ENCODE measurements at places on chromosomes 2 and 18.
A peak's percentile ranks its signal among the peaks of the same experiment; 100 is the strongest.

GRCh38 chr18:50281972-50282520 lies 723 bp upstream of the MBD1 start:
- DNase-seq: no peak

DNA sequence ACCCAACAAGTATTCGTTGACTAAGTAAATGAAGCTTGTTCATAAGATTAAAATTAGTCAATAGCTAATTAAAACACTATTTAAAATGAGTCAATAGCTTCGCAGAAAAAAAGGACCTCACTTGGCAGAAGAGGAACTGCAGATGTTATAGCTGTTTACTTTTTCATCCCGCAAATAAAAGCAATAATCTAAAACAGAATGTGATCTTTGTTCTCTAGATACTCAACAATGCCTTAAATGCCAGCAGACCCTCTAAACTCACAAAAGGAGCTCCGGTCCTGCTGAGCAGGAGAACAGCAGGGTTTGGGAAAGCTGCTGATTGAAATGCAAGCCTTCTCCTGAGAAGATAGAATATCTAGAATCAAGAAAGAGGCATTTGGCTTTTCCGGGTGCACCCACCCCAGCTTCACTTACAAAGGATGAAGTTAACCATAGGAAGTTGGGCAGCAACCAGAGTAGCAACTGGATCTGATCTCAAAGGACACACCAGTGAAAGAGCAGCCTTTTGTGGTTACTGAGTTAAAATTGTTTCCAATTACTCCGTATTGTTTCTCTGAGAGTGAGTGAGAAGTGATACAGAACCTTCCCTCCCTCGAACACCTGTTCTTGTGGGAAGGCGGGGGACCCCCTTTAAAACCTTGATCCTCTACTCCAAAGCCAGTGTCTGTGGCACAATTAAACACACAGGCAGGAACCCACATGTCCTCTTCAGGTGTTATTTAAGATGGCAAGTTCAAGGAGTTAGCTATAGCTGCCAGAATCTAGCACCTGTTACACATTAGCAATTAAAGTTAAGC lies 6.8 kb downstream of the CCBE1 start:
- DNase-seq: no peak

GRCh38 chr2:176370467-176371171 lies 101.4 kb downstream of the MTX2 start:
- no peak for DNase-seq

DNA sequence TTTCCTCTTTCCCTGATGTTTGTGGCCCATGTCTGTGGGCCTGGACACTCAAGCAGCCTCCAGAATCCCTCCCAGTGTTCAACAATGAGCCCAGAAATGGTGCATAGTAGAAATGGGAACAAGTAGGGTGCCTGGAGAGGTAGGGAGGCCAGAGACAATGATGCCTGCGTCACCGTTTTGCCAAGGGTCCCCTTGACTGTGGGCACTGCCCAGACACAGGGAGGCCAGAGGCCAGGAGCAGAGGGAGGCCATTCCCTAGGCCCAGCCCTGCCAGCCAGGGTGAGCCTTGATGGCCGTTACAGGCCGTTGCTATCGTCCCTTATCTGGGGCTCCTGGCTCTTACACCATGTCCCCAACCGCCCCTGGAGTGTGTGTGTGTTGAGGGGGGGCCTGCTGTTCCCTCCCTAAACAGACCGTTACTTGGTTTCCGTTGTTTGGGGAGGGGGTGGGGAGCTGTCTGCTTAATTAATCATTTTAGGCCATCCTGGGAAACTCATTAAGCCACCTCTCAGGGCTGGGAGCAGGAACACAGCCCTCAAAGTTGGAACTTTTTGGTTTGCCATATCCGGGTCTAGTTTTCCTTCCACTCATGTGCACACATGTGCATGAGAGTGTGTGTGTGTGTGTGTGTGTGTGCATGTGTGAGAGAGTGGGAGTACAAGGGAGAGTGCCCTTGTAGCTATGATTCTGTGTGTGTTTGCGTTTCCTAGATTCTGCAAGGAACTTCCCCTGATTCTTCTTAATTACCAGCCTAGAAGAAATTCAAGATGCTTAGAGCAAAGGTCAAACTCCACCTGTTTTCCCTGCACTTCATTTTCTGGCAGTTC lies 135.2 kb upstream of the HAAO start:
- DNase-seq: no peak

DNA sequence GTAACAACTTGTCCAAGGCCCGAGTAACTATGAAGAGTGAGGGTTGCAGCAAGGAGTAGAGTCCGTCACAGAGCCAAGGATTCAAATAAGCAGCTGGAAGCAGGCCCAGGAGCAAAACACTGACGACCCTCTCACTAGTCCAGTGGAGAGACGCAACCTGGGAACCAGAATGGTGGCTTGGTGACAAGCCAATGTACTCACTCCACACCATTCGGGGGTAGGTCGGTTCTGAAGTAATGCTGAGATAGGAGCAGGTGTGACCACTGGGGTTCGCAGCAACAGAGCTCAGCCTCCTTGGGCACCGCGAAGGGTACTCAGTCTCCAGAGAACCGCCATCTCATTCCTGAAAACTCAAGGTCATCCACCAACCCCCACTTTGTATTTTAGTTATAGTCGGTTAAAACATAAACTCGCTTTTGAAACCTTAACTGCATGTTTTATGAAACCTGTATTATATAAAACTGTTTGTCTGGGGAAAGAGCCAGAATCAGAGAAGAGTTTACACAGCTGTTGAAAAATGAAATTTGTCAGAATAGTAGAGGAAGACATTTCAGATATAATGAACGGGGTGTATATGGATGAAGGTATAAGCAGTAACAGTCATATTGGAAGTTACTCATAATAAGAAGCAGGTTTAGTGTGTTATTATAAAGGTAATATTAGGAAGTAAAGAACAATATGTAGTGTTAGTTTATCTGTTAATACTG lies 8.6 kb downstream of the ANKRD62 start:
- DNase-seq: no peak

- DNase-seq: no peak
Measured at GRCh38 chr18:40810372-40810771, 1144.7 kb upstream of the PIK3C3 start.

DNA sequence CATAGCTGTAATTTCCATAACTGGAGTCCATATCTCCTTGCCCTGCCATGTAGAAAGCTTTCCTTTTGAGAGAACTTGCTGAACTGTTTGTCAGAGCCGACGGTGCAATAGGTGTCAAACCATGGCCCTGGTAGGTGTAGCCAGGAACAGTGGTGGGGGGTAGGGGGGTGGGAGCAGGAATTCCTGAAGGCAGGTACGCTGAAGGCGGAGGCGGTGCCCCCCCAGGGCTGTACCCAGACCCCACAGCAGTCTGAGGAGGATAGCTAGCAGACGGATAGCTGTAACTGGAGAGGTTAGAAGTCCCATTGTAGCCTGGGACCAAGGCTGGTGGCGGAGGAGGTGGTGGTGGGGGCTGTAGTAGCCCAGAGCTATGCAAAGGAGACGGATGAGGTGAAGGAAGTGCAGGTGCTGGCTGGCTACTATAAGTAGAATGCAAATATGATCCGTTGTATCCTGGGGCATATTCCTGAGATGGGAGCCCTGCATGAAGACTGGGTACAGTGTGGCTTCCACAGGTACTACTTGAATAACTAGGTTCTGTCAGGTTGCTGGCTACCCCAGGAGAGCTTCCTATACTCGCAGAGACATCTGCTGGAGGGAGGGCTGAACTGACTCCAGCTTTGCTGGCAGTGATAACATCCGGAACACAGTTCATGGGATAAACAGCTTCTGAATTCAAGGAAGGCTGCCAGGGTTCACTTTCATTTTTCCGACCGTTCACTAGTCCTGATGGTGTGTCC lies 124.8 kb downstream of the FIGN start:
- DNase-seq: no peak

DNA sequence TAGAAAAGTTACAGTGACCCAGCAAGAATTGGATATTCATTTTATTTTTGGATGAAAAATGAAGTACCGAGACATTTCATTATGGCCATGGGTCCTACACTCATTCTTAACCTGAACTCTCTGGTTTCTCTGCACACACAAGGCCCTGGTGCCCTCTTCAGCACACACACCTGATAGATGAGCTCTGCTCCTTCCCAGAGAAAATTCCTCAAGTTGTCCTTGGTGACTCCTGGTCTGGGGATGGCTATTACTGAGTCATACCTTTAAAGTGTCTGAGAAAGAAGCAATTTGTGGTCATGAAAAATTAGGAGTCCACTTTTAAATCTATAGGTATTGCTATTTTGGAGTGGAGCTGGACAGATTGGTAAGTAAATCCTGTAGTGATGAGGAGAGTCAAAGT lies 311.5 kb downstream of the CDH2 start:
- DNase-seq: no peak

DNA sequence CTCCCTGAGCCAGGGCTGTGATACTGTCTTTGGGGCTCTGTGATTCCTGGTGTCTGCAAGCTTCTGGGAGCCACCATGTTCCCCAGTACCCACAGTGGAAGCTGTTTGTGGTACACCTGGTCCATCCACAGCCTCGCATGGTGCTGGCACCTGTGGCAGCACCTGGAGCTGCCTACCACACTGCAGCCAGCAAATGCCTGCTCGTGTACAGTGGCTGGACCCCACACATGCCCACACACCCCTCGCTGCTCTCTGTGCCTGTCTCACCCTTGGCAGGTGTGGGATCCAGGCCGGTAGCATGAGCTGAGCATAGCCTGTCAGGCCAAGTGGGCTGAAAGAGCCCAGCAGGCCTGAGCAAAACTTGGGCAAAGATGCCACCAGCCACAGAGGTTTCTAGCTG lies 41.8 kb upstream of the CSRNP3 start:
- no peak for DNase-seq

DNA sequence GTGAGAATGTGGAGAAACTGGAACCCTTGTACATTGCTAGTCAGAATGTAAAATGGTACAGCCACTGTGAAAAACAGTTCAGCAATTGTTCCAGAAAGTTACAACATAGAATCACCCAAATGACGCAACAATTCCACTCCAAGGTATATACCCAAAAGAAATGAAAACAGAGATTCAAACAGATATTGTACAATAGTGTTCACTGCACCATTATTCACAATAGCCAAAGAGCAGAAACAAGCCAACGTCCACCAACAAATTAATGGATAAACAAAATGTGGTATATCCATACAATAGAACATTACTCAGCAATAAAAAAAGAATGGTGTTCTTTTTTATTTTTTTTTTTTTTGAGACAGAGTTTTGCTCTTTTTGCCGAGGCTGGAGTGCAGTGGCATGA lies 10.9 kb downstream of the CLASP1 start:
- no peak for DNase-seq

GRCh38 chr2:207015901-207016300 lies 76.6 kb downstream of the CPO start:
- peak; percentile 56 for DNase-seq

- DNase-seq: peak; percentile 73
Measured at GRCh38 chr2:37020212-37020886, 54.0 kb upstream of the STRN start.

- peak; percentile 26 for DNase-seq
Measured at GRCh38 chr2:145563741-145564615, 1044.1 kb upstream of the ZEB2 start.

- no peak for DNase-seq
Measured at GRCh38 chr2:172087207-172087779, 2.0 kb downstream of the DLX1 start.

DNA sequence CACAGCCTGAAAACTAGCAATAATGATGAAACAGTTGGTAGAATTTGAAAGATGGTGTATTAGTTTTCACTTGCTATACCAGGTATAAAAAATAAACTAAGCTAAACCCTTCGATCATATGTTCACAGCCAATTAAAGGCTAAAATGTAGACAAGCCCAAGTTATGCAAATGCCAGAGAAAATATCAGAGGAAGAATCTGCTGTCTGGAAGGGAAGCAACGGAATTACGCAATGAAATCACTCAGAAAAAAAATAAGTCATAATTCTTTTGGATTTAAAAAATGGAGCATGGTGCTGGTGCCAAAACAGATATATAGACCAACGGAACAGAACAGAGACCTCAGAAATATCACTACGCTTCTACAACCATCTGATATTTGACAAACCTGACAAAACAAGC lies 108.3 kb downstream of the ARL4C start:
- no peak for DNase-seq

- DNase-seq: no peak
Measured at GRCh38 chr18:21684731-21685130, 19.8 kb downstream of the ABHD3 start.

GRCh38 chr2:168772704-168773103 lies 29.7 kb upstream of the NOSTRIN start:
- DNase-seq: no peak
